ENCODE measurements at places on chromosomes 5 and 9.

GRCh38 chr9:111938427-111938800 lies 41.8 kb downstream of the UGCG start:
- peak; percentile 20 for ATAC-seq

- peak; percentile 8 for ATAC-seq
Measured at GRCh38 chr5:68216245-68217046, 890 bp downstream of the PIK3R1 start.

DNA sequence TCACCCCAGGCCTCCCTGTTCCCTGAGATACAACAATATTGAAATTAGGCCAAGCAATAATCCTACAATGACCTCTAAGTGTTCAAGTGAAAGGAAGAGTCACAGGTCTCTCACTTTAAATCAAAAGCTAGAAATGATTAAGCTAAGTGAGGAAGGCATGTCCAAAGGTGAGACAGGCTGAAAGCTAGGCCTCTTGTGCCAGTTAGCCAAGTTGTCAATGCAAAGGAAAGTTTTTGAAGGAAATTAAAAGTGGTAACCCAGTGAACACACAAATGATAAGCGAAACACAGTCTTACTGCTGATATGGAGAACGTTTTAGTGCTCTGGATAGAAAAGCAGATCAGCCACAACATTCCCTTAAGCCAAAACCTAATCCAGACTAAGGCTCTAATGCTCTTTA lies 39.8 kb downstream of the PTAR1 start:
- no peak for ATAC-seq

- peak; percentile 100 for ATAC-seq
Measured at GRCh38 chr5:68315679-68316271, 100.2 kb downstream of the PIK3R1 start.

DNA sequence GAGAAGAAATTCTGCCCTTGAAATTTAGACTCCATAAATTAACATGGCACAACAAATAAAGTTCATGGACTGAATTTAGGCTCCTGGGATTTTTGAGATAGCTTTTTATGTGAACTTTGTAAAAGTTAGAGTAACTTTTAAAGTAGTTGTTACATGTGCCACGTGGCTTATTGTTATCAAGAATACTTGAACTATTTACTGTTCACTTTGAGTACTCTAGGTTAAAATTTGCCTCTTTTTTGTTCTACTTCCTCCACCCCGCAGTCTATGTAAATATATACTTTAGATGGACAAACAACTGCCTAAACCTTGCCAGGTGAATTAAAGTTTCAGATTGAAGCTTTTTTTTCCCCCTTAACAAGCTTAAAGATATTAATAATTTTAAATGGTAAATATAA lies 457.9 kb downstream of the RAB3C start:
- no peak for ATAC-seq

DNA sequence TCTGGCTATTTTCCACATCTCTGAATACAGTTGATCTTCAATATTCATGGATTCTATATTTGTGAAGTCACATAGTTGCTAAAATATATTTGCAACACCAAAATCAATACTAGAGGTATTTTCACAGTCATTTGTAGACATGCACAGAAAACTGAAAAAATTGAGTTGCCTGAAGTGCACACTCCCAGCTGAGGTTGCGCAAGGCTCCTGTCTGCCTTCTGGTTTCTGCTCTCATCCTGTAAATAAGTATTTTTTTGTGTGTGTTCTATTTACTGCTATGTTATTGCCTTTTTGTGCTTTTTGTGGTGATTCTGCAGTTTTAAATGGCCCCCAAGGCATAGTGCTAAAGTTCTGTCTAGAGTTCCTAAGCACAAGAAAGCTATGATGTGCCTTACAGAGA lies 371.1 kb upstream of the GRAMD2B start:
- no peak for ATAC-seq

- peak; percentile 80 for ATAC-seq
Measured at GRCh38 chr5:131281133-131281867, 17.4 kb downstream of the CDC42SE2 start.

- ATAC-seq = no peak
Measured at GRCh38 chr9:135134268-135135022, 47.0 kb downstream of the OLFM1 start.

DNA sequence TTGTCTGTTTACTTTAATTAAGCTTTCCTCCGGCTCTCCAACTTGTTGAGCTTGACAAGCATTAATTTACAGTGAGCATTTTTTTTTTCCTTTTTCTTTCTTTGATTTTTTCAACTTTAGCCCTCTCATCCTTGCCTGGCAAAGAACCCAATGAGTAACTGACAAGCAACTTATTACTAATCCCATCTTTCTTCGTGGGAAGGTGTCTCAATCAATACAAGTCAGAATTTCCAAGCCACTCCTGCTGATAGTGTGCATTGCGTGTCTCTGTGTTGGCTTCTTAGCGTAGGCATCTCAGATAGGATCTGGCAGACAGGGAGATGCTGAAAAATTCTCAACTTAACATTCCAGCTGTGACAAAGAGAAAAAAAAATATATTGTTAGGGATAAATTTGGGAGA lies 527.7 kb upstream of the WWC1 start:
- no peak for ATAC-seq

GRCh38 chr9:126953041-126953809 lies 38.6 kb downstream of the RALGPS1 start:
- ATAC-seq = no peak

- ATAC-seq = no peak
Measured at GRCh38 chr9:70160686-70161600, 97.8 kb upstream of the SMC5 start.

DNA sequence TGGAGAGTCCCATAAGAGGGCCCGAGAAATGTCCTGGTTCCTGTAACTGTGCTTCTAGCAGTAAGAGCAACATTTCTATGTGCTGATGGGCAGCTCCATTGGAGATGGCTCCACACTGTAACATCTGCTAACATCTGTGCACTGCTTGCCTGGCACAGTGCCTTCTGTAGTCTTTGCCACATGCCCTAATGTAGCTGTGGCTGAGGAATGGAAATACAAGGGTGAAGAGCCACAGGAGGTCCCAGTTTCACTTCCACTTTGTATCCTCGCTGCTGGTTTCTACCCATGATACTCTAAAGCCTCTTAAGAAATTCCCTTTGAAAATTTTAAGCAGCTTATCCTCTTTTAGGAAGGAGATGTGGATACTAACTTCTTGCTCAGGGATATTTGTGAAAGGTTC lies 97.4 kb downstream of the HOMER1 start:
- ATAC-seq = no peak
